Muscle of leg (tissue), 16 donors: ENCODE measurements at places on chromosomes 5 and 9. TPM values are rescaled to one million over a fixed set of nuclear protein-coding genes. Genes with fewer than 3 reads are reported as not detected.

The ACTBL2 gene
- not detected for total RNA-seq

The SHISAL2B gene
- 0.98 TPM for total RNA-seq

The INSL6 gene
- total RNA-seq = not detected

The SAXO1 gene
- total RNA-seq = 0.04 TPM

The SPATA31D4 gene
- total RNA-seq = not detected

The RANBP17 gene
- 21.3 TPM for total RNA-seq

- DNase-seq = no peak
Measured at GRCh38 chr9:34962546-34962945, 4.5 kb downstream of the PHF24 start.

DNA sequence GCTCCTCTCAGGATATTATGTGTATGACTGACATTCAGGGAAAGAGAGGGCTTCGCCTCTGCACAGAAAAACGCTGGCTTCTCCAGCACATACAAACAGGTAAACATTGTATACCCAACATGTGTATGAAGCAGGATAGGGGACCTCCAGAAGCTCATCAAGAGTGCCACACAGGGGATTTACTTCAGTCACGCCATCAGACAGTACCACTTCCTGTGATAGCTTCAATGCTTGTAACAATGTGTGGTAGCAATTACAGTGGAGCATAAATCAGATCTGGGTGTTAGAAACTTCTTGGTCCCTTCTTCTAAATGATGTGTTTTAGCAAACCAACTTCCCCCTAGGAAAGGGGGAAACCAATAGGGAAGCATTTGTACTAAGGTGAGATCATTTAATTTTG is 160.8 kb downstream of the TSSK1B start:
- no peak for DNase-seq

DNA sequence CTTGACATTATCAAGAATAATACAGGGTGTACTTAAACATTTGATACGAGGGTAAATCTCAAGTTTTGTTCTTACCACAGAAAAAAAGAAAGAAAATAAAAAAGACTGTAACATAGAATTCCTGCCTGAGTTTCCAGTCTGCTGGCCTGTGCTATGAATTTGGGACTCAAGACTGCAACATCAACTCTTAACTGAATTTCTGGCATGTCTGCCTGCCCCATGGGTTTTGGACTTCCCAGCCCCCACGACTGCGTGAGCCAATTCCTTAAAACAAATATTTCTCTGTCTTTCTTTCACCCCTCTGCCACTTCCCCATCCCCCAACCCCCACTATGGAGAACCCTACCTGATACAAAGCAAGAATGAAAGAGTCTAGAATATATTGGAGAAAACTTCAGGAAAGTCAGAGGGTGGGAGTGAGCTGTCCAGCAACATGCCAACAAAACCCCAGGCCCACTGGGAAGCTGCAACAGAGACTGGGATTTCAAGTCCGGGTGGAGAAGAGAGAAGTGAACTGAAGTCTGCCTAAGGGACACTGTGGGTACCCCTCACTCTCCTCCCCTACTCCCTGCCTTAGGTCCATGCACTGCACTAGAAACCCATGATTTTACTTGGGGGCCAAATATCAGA is 43.0 kb downstream of the MARCHF3 start:
- DNase-seq = peak; percentile 51

GRCh38 chr5:111676466-111676865 is 80.5 kb downstream of the NREP start:
- peak; percentile 82 for DNase-seq

- DNase-seq = no peak
Measured at GRCh38 chr9:26814799-26815198, 77.8 kb downstream of the CAAP1 start.

GRCh38 chr5:161934486-161934885 is 86.6 kb downstream of the GABRA1 start:
- DNase-seq = no peak

- DNase-seq = no peak
Measured at GRCh38 chr9:132116583-132116982, 36.9 kb upstream of the MED27 start.

- DNase-seq = peak; percentile 18
Measured at GRCh38 chr9:75903785-75904360, 13.4 kb downstream of the PCSK5 start.

DNA sequence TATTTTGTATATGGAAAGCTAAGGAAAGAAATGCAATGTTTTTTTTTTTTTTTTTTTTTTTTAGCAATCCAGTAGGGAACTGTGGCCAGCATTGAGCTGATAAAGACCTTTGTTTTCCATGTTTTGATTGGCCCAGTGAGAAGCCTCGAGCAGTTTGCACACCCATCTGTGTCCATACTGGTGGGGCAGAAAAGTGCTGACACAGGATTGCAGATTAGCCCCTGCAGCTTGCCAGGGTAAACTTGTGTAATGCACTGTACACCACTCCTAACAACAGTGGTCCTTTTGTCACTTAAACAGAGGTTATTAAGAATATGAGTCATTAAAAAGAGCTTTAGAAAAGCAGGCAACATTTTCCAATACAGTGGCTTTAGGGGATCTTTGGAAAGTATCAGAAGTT is 132.8 kb upstream of the CDKN2B start:
- DNase-seq = no peak

GRCh38 chr5:61559146-61559545 is 227.1 kb downstream of the ZSWIM6 start:
- DNase-seq = no peak

GRCh38 chr5:130035388-130035787 is 131.1 kb downstream of the CHSY3 start:
- DNase-seq = no peak

- no peak for DNase-seq
Measured at GRCh38 chr5:71937921-71938698, 169.2 kb upstream of the MAP1B start.

DNA sequence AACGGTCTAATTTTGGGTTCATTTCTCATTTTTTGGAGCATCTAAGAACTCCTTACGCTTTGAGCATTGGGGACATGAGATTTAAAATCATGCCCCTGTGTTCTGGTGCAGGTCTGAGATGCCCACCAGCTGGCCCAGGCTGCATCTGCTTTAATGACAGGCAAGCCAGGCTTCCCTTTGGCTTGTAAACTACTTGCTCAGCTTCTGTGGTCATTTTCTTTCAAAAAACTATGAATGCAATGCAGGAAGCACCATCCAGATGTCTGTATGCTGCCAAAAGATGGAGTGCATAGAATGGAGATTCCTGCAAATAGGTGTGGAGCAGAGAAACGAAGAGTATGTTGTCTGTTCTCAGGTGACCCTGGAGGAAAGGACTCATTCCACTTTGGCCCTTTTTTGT is 399.9 kb upstream of the ADAMTSL1 start:
- DNase-seq = no peak

DNA sequence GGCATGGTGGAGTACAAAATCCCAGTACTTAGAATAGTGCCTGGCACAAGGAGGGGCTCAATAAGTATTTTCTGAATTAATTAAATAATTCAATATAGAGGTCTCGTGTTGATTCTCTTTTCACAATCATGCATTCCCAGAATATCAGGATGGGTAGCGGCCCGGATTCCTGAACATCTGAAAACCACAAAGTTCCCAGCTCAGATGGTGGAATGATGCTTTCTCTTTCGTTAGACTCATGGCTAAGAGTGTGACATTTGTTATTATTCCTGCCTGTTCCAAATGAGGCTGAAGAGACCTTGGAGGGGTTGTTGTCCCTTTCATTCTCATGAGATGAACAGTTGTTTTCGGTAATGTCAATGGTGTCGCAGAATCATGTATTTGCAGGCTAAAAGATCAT is 95.4 kb upstream of the LIFR start:
- DNase-seq = no peak

GRCh38 chr5:113054899-113055298 is 78.3 kb downstream of the DCP2 start:
- DNase-seq = no peak

DNA sequence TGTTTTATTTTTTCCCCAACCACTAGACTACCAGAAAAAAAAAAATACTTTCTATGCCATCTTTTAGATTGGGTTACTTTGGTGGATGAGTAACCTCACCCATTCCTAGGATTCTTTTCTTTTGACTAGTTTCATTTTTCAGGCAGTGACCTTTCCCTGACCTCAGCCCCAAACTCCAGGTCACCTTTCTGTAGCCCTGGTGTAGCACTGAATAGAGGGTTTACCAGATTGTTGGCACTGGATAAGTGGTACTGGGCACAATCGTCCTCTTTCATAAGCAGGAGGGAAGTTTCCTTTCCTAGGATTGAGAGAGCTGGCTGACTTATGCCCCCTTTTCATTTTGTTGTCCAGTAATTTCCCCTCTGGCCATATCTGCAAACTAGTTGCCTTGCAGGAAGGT is 169.4 kb upstream of the TMEM161B start:
- DNase-seq = peak; percentile 3

DNA sequence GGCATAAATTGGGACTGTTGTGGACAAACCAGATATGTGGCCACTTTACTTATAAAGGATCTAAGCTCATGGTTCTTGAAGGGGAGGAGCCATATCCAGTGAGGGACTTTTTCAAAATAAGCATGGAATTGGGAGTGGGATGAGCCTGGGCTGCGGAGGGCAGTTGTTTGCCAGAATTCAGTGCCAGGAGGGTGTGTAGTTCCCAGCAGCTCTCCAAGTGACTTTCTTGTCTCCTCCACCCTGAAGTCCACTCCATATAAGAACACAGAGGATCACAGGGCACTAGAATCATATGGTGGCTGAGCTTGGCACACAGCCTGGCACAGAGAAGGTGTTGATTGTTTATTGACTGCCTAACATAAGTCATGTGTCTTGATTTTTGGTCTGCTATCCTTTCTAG is 121.1 kb downstream of the CAVIN4 start:
- peak; percentile 11 for DNase-seq

DNA sequence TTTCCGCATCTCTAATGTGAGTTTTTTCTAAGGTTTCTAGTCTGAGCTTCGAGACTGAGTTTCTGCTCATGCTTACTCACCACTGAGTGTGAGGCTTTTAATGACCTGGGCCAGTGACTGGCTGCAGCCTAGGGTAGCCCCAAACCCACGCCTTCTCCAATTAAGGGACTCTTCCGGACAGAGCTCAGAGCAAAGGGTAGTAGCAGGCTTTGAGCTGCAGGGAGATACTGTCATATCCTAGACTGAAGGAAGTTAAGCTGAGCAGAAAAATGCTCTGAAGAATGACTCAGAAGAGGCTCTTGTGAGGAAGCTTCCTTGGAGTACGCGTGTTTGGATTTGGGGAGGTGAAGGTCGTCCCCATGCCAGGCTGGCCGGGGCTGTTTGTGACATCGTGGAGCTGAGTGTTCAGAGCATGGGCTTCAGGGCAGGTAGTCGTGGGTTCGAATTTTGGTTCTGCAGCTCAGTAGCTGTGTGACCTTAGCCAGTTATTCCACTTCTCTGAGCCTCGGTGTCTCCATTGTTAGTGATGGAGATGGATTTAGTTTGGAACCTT is 3.5 kb downstream of the USP20 start:
- no peak for DNase-seq

GRCh38 chr5:168055961-168056360 is 235.5 kb upstream of the WWC1 start:
- peak; percentile 7 for DNase-seq

- DNase-seq = peak; percentile 30
Measured at GRCh38 chr5:95773335-95774059, 42.4 kb downstream of the RHOBTB3 start.

GRCh38 chr9:113854310-113854709 is 21.8 kb upstream of the ZNF618 start:
- no peak for DNase-seq

DNA sequence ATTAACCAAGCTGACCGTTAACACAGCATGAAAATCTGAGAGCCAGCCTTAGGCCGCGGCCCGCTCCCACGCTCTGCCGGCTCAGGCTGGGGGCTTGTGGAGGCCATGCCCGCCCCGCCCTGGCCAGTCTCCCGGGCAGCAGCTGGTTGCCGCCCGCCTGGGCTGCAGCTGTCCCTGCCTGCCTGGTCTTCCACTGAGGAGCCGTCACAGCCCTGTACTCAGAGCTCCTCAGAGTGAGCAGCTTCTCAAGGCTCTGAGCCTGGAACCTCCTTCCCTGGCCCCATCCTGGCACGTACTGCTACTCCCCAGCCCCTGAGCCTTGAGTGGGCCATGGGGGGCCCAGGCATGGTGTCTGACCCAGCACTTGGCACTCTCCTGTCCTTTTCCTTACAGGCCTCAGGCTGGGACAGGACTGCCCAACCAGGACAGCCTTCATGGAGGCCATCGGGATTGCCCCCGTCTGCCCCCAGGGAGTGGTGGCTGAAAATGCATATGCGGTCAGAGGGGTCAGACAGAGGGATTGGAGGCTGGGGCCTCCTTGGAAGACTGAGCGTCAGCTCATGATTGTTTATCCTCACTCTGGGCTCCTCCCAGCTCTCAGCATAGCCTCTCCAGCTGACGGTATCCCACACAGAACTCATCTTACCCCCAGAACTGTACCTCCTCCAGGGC is 11.9 kb downstream of the FGFR4 start:
- peak; percentile 92 for DNase-seq

DNA sequence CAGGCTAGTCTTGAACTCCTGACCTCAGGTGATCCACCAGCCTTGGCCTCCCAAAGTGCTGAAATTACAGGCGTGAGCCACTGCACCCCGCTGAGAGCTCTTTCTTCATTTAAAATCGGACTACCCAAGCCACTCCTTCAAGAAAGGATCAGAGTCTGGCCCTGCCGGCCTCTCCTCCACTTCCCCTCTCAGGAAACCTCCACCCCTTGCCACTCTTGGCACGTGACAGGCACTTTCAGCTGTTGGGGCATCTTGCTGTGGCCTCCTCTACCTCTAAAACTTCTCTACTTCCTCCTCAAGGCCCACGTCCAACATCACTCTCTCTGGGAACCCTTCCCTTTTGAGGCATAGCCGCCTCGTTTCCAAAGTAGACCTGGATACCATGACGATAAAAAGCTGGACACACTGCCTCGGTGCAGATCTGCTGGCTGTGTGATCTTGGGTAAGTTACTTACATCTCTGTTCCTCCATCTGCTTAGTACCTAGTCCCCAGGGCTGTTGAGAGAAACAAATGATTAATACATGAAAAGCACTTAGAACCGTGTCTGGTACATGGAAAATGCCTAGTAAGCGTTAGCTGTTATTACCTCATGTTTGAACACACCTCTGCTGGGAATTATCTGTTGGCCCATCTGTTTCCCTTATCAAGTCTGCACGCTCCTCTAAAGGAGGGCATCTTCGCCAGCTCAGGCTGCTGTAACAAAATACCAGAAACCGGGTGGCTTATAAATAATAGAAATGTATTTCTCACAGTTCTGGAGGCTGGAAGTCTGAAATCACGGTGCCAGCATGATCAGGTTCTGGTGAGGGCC is 55.3 kb downstream of the SMIM23 start:
- no peak for DNase-seq
